Stimulated activated CD4-positive, alpha-beta T cell treated with anti-CD3 and anti-CD28 coated beads, Interleukin-2, amount 100 ng/mL, for 48 hours (primary cell): ENCODE measurements at places on chromosomes 11 and 22.

- DNase-seq, result no peak
Observed at GRCh38 chr11:102007567-102008437, 39.4 kb upstream of the CFAP300 start.

DNA sequence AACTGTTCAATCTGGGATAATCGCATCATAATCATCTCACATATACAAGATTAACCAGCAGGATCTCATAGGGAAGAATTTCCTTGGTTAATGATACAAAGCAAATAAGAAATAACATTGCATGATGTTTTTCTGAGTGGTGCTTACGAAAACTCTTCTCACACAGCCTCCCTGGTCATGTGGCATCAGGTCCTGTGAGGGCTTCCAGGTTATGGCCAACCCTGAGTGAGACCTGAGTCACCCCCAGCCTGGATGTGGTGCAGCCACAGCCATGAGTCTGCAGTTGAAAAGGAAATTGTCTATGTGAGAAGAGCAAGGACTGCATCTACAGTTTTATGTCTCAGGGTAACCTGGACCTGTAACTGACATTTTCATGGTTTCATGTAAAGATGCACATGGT is 90.5 kb upstream of the XKR3 start:
- no peak for DNase-seq

DNA sequence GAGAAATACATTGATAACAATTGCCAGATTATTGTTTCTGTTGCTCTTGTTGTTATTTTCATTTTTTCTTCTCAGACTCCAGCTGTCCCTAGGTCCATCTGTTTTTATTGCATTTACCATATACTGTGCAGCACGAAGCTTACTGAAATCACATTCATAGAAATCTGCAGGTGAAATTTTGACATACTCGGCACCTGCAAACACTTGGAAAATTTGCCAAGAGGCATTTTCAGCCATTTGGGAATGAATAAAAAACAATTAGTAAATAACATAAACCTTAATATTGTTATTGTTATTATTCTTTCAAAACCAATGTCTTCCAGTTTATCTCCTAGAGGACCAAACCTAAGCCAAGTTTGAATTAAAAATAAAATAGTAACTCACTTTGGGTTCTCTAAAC is 2357.2 kb downstream of the LRRC4C start:
- no peak for DNase-seq

DNA sequence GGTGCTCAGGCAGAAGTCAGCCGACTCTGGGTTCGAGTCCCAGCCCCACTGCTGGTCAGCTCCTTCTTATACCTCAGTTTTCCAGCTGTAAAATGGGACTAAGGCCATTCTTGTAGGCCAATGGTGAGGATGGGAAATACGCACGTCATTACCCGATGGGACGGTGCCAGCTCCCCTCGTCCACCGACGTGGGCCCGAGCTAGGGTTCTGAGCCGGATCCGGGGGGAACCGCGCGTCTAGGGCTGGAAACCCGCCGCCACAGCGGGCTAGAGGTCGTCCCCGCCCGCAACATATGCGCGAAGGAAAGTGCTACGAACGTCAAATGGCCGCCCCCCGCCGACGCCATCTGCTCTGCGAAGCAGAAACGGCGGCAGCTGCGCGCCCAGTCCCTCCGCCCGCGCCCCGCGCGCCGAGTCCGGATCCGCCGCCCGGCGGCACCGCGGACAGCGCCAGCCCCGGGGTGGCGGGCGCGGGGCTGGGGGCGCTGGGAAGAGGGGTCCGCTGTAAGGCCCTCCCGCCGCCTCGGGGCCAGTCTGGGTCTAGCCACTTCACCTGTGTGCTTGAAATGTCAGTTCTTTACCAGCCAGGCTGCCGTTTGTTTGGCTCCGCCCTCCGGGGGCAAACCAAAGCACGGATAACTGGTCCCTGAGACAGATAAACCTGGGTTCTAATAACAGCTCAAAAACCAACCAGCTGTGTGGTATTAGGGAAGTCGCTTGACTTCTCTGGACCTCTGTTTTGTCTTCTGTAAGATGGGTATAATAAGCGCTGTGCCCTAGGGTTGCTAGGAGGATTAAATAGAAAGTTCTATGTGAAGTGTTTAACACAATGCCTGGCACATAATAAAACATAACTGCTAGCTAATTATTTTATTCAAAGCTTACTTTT is 103.5 kb upstream of the RCN1 start:
- DNase-seq, result no peak

DNA sequence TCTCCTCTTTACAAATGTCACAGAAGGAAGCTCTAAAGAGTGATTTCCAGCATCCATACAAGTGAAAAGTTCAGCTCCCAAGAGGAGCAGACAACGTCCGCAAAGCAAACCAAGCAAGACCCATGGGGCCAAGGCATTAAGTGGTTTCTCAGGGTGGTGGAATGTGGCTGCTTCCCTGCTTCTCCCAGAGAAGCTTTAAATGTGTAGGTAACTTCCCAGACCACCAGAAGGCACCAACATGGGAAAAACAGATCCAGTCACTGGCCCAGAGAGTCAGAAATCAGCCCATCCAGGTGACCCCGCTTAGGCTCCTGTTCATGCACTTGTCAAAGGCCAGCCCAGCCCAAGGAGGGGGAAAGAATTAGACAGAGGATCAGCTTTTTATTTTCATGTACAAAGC is 13.3 kb upstream of the PHF21A start:
- no peak for DNase-seq

GRCh38 chr22:38540701-38541100 is 29.3 kb downstream of the DMC1 start:
- DNase-seq, result no peak

- peak; percentile 65 for DNase-seq
Observed at GRCh38 chr22:50529897-50530579, at the start of gene TYMP. Gene TYMP (minus strand): TSS chr22:50530012. CDS start chr22:50529709, 303 bp downstream.

- no peak for DNase-seq
Observed at GRCh38 chr11:107704451-107704850, 7.4 kb downstream of the SLN start.

DNA sequence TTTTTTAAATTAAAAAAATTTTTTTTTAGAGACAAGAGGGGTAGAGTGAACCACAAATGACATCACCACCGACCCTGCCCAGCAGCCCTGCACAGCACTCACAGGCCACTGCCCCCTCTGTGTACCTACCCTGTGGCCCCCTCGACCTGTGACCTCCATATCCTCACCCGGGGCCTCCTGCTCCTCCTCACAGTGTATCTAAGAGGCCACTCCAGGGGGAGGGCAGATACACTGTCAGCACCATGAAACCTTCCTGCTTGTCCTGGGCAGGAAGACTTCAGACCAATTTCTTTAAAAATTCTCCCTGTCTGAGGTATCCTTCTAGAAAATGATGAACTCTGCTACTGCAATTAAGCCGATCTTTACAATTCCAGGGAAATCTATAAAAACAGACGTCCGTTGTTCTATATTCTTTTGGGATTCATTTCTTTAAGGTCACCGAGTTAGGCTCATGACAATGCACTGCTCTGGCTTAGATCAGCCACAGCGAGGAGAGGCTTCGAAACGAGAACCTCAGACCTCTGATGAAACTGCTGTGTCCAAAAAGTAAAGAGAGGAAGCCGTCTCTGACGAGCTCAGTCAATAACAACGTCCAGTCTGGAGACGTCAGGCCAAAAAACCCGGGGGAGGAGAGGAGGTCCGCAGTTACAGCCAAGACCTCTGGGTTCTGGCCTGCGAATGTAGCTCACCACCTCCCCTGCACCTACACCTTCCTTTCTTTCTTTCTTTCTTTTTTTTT is 17.5 kb downstream of the NFAM1 start:
- DNase-seq, result no peak

GRCh38 chr22:27699383-27700019 is 102.1 kb downstream of the MN1 start:
- DNase-seq, result no peak

- no peak for DNase-seq
Observed at GRCh38 chr22:40401981-40402406, 31.6 kb downstream of the SGSM3 start.

- DNase-seq, result no peak
Observed at GRCh38 chr11:111344032-111344431, 35.0 kb downstream of the POU2AF1 start.
